ENCODE measurements at places on chromosomes 7 and 10.

GRCh38 chr7:105769901-105770628 is 106.3 kb downstream of the ATXN7L1 start:
- DNase-seq: peak; percentile 30

DNA sequence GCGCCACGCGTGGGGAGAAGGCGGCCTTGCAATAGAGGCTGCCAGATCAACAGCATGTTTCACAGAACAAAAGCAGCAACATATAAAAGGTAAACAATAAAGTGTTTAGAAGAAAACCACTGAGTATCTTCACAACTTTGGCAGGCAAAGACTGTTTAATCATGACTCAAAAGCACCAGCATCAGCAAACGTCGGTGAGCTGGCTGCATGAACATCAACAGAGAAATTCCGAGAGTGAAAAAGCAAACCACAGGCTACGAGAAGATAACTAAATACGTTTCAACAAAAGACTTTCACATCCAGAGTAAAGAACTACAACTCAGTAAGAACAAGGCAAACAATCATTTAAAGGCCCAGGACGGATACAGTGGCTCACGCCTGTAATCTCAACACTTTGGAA is 172.0 kb downstream of the MAD1L1 start:
- no peak for DNase-seq

- DNase-seq: no peak
Measured at GRCh38 chr7:7731732-7732131, 13.3 kb upstream of the RPA3 start.

- peak; percentile 78 for DNase-seq
Measured at GRCh38 chr7:18541181-18541870, 45.8 kb downstream of the HDAC9 start.

GRCh38 chr7:36040679-36041078 is 112.4 kb upstream of the EEPD1 start:
- peak; percentile 70 for DNase-seq

- DNase-seq: no peak
Measured at GRCh38 chr7:41481353-41481752, 221.5 kb downstream of the INHBA start.

Measured in fibroblast of skin of scalp (primary cell).